Stimulated activated memory B cell treated with anti-CD40 and anti-IgM and Interleukin-4, amounts not matched to agents 10 μg/mL and 1 μg/mL and 100 μg/mL, for 72 hours (primary cell): ENCODE measurements at places on chromosomes 2 and 18.

DNA sequence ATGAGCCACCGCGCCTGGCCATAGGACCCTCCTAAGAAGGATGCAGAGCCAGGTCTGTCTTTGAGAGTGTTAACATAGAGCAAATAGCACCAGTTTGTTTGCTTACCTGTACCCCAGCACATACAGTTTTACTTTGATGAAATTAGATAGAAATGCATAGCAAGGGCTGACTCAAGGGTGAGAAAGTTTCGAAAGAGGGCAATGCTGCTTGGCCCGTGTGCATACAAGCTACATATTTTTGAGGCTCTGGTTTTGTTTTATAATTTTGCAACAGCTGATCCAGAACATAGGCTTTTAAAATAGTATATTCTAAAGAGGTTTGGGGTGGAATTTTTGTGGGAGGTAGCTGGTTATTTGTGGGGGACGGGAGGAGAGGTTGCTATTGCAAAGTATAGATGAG is 151.7 kb downstream of the MCFD2 start:
- peaks cover 26% of the 10 kb centered on the region for H3K36me3 ChIP-seq
- H3K4me1 ChIP-seq = no peaks in the 10 kb centered on the region
- no peaks in the 10 kb centered on the region for H3K27me3 ChIP-seq
- H3K27ac ChIP-seq = no peak overlapping the region
- no peak overlapping the region for H3K4me3 ChIP-seq

DNA sequence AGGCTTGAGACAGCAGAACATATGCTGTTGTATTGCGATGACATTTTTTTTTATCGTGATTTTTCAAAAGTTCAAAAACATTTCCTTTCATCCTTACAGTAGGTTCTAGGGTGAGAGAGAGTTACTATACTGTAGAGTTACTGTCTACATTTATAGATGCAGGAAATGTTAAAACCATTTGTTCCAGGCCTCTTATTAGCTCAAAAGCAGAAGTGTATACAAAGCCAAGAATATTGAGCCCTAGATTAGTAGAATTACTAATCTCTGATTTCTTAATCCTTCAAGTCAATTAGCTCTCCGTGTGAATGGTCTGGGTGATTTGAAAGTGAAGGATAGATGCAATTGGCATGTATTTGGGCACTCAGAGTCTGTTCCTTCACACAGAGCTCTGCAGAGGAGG is 73.1 kb downstream of the MAPRE2 start:
- no peak overlapping the region for H3K27ac ChIP-seq
- ATAC-seq = no peak
- H3K36me3 ChIP-seq = peaks cover 43% of the 10 kb centered on the region
- no peak overlapping the region for H3K4me3 ChIP-seq
- H3K4me1 ChIP-seq = peaks cover 69% of the 10 kb centered on the region

GRCh38 chr2:38266382-38267061 is 110.6 kb downstream of the ATL2 start:
- no peak for ATAC-seq
- H3K27ac ChIP-seq = no peak overlapping the region
- H3K4me3 ChIP-seq = no peak overlapping the region
- H3K27me3 ChIP-seq = peaks cover 14% of the 10 kb centered on the region
- peaks cover 11% of the 10 kb centered on the region for H3K36me3 ChIP-seq
- H3K4me1 ChIP-seq = peaks cover 6% of the 10 kb centered on the region

DNA sequence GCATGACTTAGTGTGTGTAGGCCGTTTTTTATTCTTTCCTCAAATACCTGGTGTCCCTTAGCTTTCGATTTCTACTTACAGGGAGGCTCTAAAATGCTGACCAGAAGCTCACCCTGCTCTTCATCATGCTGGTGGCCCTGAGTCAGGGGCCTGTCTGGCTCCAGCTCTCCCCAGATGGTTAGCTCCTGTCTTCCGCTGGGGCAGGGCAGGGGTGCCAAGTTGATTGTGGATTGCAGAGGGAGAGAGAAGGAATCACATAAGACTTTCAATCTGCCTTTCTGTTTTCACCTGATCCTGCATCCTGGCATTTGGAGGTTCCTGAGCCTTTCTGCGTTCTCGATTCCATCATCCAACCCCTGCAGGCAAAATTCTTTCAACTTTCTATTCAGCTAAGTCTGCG is 4.2 kb downstream of the CIB4 start:
- peaks cover 32% of the 10 kb centered on the region for H3K27me3 ChIP-seq
- no peak overlapping the region for H3K27ac ChIP-seq
- no peaks in the 10 kb centered on the region for H3K36me3 ChIP-seq
- H3K4me3 ChIP-seq = no peak overlapping the region
- no peak for ATAC-seq
- no peaks in the 10 kb centered on the region for H3K4me1 ChIP-seq

GRCh38 chr2:191329841-191330240 is 84.6 kb downstream of the MYO1B start:
- no peaks in the 10 kb centered on the region for H3K27me3 ChIP-seq
- no peaks in the 10 kb centered on the region for H3K36me3 ChIP-seq
- no peak overlapping the region for H3K4me3 ChIP-seq
